ENCODE measurements at places on chromosomes 1 and 21.

GRCh38 chr21:20800106-20800505, 198.1 kb upstream of the NCAM2 start:
- no peak for DNase-seq

GRCh38 chr1:220511785-220512184, 16.2 kb upstream of the MARK1 start:
- no peak for DNase-seq

DNA sequence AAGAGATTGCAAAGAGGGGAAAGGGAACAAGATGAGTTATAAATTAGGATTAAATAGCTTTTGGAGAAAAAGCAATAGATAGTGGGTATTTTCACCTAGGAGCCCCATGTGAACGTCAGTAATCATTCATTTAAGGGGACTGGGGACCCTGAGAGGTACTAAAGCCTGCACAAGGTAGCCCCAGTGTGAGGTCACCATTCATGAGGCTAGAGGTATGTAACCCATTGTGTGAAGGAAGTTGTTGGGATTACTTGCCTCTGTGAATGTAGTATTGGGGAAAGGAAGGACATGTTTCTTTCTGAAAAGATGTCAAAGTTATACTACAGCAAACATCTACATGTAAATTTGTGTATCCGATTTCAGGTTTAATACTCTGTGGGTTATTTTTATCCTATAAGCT, 276.8 kb downstream of the TBX15 start:
- no peak for DNase-seq

- no peak for DNase-seq
Observed at GRCh38 chr1:84550826-84551225, 23.4 kb downstream of the CTBS start.

- DNase-seq, result no peak
Observed at GRCh38 chr1:179753061-179753460, 10.0 kb downstream of the FAM163A start.

GRCh38 chr1:157695417-157695816, 5.2 kb downstream of the FCRL3 start:
- no peak for DNase-seq

DNA sequence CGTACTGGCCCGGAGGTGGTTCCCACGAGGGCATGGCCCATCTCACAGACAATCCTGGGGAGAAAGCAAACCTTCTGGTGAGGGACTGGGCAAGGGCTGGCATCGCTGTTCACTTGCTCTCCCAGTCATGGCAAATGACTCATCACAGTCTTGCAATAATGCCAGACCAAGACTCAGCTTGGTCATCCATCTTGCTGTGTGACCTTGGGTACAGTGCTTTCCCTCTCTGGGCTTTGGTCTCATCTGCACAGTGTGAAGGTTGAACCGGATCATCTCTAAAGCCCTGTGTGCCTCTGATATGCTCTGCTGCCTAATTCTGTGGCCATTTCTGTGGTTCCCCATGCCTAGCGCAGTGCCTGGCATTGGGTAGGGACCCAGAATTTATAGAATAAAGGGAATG, 143.6 kb upstream of the CD34 start:
- DNase-seq, result no peak

- no peak for DNase-seq
Observed at GRCh38 chr1:156894001-156894400, 483 bp downstream of the PEAR1 start.

- no peak for DNase-seq
Observed at GRCh38 chr1:198647055-198647454, 8.2 kb downstream of the PTPRC start.

DNA sequence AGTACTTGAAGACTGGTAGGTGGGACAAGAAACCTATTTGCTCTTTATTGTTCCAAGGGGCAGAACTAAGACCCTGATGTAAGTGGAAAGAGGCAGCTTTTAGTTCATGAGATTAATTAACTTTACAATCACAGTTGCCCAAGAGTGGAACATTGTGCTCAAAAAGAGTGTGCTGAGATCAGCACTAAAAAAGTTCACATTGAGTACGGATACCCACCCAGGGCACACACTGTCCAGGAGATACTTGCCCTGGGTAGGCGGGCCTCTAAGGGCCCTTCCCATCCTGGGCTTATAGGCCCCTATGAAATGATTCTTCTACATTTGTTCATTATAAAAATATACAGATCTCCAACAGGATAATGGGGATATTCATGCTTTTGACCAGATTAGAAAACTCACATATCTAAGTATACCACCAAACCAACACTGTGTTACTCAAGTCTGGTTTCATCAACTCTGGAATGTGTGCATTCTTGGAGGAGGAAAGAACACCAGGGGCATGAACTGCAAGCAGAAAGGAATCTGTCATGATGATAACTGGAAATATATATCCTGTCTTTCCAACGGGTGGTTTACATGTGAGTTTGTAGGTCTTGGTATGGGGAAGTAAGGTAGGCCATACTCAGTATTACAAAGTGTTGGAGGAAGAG, 626.2 kb downstream of the SMYD3 start:
- DNase-seq, result no peak

DNA sequence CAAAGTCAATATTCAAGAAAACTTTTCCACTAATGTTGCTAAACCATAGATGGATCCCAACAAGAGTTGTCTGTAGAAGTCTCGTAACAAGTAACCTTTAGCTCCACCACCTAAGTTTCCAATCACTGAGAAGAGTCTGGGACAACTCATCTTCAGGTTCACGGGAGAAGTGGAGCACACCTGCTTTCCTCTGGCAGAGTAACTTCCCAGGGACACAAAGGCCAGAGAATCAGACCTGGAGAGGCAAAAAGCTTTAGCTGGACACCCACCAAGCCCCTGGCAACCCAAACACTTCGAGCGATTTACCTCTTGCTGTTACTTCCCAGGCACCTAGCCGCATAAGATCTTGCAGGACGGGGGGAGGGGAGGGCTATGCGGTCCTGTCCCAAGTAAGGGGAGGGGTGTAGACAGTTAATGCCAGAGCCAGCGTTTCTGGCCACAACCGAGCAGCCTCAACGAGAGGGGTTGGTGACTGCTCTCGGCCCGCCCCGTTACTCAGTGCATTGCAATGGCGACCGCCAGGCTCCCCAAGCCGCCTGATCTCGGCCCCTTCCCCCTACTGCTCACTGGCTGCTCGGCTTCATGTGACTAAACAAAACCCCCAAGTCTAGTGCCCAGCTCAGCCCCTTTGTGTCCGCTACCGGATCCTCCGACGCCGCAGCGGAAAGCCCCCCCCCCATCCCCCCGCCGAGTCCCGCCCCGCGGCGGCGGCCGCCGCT, 709 bp downstream of the ZNF644 start:
- DNase-seq, result peak; percentile 76

- no peak for DNase-seq
Observed at GRCh38 chr1:41766041-41766440, 152.7 kb downstream of the HIVEP3 start.

DNA sequence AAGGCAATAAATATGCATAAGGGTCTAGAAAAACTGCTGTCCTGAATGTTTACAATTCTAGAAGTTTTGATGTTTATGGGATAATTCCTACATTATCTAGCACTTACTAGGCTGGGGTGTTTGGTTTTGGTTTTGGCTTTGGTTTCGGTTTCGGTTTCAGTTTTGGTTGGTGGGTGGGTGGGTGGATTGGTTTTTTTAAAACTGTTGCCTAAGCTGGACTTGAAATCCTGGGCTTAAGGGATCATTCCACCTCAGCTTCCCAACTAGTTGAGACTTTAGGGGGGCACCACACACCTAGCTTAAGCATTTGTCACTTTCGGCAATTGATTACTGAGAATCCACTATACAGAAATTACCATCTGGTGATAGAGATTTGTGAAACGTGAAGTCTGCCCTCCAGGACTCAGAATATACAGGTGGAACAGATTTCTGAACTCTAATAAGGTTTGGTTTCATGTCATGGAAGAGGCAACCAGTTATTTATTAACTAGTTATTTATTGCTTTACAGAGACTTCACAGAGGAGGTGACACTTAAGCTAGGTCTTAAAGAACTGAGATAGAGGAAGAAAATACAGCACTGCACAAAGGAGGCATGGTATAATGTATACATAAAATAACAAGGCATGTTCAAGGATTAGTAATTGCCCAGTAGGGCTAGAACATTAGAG, 69.6 kb downstream of the PIK3R3 start:
- DNase-seq, result peak; percentile 61

DNA sequence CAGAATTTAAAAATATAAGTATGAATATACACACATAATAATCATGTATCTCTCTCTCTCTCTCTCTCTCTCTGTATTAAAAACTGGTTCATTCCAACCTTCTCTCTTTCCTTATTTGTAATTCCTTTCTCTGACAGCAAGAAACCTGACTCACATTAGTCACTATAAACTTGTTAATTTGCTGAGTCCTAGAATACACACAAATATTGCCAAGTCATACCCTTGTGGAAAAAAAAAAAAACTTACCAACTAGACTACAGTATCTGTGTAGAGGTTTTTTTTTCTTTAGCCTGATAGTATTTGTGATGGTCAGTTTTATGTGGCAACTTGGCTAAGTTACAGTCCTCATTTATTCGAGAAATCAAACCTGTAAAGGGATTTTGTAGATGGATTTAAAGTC, 26.3 kb upstream of the NHLH2 start:
- DNase-seq, result no peak

- DNase-seq, result no peak
Observed at GRCh38 chr1:221916176-221916575, 174.3 kb upstream of the DUSP10 start.

GRCh38 chr1:113551728-113552127, 161.4 kb downstream of the MAGI3 start:
- no peak for DNase-seq

- no peak for DNase-seq
Observed at GRCh38 chr1:74673351-74674111, at the start of gene ERICH3. Gene ERICH3 (minus strand): TSS chr1:74673792. CDS start chr1:74673519, 273 bp downstream.

DNA sequence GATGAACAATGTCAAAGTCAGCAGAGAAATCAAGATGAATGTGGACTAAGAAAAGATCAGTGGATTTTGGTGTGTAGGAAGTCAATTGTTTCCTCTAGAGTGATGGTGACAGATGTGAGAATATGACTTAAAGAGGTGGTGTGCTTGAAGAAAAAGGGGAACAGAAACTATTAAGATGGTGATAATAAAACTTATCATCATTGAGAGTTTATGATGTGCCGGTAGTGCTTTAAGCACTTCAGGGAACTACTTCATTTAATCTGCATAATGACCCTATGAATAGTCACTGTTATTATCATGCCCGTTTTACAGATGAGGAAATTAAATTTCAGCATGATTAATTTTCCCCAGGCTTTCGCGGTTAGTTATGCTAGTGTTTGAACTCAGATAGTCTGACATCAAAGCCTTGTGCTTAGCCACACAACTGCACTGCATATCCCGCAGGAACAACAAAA, 246.9 kb upstream of the LRRC7 start:
- DNase-seq, result no peak

GRCh38 chr1:96918406-96918805, 196.8 kb downstream of the PTBP2 start:
- DNase-seq, result no peak

GRCh38 chr1:151294742-151295462, 12.8 kb downstream of the ZNF687 start:
- DNase-seq, result no peak

DNA sequence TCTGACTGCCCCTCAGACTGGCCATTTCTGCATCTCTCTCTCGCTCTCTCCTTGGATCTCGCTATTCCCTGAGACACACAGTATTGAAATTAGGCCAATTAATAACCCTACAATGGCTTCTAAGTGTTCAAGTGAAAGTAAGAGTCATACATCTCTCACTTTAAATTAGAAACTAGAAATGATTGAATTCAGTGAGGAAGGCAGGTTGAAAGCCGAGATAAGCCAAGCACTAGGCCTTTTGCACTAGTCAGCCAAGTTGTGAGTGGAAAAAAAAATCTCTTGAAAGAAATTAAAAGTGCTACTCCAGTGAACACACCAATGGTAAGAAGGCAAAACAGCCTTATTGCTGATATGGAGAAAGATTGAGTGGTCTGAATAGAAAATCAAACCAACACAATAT, 51.2 kb downstream of the SLC9C2 start:
- peak; percentile 3 for DNase-seq

- no peak for DNase-seq
Observed at GRCh38 chr1:174791863-174792262, 207.9 kb upstream of the CACYBP start.

- DNase-seq, result no peak
Observed at GRCh38 chr1:117710710-117711109, 104.9 kb downstream of the TENT5C start.

DNA sequence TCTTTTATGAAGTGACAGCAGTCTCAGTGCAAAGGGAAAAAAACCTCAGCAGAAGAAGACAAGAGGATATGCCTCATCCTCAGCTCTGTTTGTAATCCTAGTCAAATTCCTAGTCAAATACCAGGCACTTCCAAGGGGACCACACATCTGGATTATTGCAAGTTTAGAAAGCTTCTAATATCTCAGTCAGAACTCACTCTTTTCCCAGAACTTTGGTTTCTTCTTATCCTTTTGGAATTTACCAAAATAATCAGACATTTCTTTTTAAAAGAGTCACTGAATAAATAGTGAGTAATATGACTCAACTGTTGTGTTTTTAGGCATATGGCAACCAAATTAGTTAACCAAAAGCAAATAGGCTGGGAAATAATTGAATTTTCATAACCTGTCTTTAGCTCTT, 47.8 kb downstream of the PRRX1 start:
- no peak for DNase-seq

- DNase-seq, result peak; percentile 5
Observed at GRCh38 chr1:95115708-95116137, 1.4 kb upstream of the TLCD4 start.

DNA sequence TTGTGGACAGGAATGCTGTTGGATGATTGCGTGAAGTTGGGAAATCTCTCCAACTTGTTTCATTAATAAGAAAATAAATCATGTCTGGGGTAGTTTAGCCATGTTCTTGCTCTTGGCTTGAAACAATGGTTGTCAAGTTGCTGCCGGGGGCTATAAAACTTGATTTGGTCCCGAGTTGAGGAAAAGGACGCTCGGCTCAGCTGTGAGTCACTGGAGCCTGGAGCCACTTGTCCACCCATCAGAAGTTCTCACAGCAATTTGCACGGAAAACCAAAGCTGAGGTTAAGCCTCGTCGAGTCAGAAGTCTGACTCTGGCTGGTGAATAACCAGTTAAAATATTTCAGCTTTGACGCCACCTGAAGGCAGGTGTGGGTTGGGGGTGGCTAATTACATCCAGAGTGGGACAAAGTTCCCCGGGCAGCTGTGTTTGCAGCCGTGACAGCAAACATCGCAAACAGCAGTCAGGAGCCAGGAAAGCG, 19.7 kb upstream of the RIPK4 start:
- no peak for DNase-seq

DNA sequence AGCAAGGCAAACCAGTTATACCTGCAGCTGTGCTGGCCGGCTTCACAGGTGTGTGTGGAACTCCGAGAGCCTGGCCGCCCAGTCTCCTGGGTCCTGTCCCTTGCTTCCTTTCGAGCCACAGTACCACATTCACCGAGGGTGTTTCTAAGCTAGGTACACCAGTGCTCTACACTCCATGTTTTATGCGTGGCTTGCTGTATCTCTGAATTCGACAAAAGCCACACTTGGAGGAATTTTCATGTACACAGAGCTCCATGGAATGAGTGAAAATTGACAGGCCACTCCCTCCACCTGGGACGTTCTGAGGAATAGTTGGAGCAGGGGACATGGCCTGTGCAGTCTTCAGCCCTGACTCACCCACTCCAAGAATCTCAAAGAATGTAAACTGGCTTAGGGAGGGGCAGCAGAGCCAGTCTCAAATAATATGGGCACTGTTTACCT, 14.0 kb downstream of the ETS2 start:
- DNase-seq, result no peak
